ENCODE measurements at places on chromosomes 7 and 10.
A peak's percentile ranks its signal among the peaks of the same experiment; 100 is the strongest.

- no peak for DNase-seq
- H3K36me3 ChIP-seq: peaks cover 5% of the 10 kb centered on the region
- no peak overlapping the region for H3K27ac ChIP-seq
Measured at GRCh38 chr7:38257350-38257677, 16.1 kb downstream of the TARP start.

- peaks cover 4% of the 10 kb centered on the region for H3K27me3 ChIP-seq
- no peaks in the 10 kb centered on the region for H3K4me1 ChIP-seq
- DNase-seq: no peak
- no peaks in the 10 kb centered on the region for H3K36me3 ChIP-seq
Measured at GRCh38 chr10:13915710-13916109, 328.9 kb downstream of the PRPF18 start.

- no peak overlapping the region for H3K27ac ChIP-seq
- no peak overlapping the region for H3K4me3 ChIP-seq
- no peaks in the 10 kb centered on the region for H3K4me1 ChIP-seq
- no peaks in the 10 kb centered on the region for H3K36me3 ChIP-seq
- DNase-seq: no peak
- H3K27me3 ChIP-seq: no peaks in the 10 kb centered on the region
Measured at GRCh38 chr7:14228341-14228740, 238.9 kb upstream of the ETV1 start.

GRCh38 chr10:130655313-130656186, 519.4 kb downstream of the GLRX3 start:
- no peak for DNase-seq
- H3K27ac ChIP-seq: no peak overlapping the region
- no peaks in the 10 kb centered on the region for H3K36me3 ChIP-seq
- no peak overlapping the region for H3K4me3 ChIP-seq
- no peaks in the 10 kb centered on the region for H3K4me1 ChIP-seq

DNA sequence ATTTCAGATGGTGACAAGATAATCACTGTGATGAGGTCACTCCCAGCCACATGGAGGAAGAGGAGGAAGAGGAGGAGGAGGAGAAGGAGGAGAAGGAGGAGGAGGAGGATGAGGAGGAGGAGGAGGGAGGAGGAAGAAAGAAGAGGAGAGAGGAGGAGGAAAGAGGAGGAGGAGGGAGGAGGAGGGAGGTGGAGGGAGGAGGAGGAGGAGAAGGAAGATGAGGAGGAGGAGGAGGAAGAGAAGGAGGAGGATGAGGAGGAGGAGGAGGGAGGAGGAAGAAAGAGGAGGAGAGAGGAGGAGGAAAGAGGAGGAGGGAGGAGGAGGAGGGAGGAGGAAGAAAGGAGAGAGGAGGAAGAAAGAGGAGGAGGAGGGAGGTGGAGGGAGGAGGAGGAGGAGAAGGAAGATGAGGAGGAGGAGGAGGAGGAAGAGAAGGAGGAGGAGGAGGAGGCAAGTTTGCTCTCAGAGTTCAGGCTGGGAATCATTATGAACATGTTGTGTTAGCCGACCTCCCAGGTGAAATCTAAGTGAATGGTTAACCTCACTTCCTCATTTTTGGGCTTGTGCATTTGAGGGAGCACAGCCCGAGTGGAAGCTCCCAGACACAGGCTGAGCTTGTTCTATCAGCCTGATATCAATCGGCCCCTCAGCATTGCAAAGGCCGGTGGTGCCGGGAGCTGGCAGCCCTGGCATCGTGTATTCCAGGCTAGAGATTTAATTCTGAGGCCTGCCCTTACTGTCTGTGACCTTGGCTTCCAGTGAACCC, 236.2 kb upstream of the PITRM1 start:
- H3K36me3 ChIP-seq: no peaks in the 10 kb centered on the region
- H3K27me3 ChIP-seq: peaks cover 12% of the 10 kb centered on the region
- no peak overlapping the region for H3K27ac ChIP-seq
- DNase-seq: no peak

- H3K4me1 ChIP-seq: peaks cover 3% of the 10 kb centered on the region
- DNase-seq: no peak
- no peaks in the 10 kb centered on the region for H3K27me3 ChIP-seq
- no peak overlapping the region for H3K4me3 ChIP-seq
Measured at GRCh38 chr7:159088016-159088865, 56.4 kb downstream of the VIPR2 start.

- H3K27ac ChIP-seq: no peak overlapping the region
- DNase-seq: no peak
- no peak overlapping the region for H3K4me3 ChIP-seq
- H3K4me1 ChIP-seq: no peaks in the 10 kb centered on the region
- H3K27me3 ChIP-seq: peaks cover 17% of the 10 kb centered on the region
Measured at GRCh38 chr7:36100226-36100625, 52.8 kb upstream of the EEPD1 start.

DNA sequence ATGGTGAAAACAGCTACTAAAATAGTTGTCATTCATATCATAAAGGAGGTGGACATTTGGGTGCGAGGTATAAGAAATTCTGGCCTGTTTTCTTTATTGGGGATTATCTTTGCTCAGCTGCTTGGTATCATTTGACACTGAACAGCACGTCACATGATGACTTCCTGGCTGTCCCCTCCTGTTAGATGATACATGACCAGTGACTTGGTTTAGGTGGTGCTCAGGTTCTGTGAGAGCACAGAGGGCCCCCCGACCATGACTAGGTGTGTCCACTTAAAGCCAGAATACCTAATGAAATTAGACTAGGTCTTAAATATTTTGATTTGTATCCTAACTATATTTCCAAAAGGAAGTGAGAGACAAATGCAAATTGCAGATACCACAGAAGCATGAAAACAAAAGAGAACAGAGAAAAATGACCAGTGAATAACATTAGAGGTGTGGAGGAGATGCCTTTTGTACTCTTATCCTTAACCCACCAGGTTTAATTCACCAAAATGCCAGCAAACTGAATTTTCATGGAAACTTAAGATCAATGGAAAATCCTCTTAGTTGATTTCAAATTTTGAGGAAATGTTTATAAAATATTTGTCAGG, 50.6 kb upstream of the GJD4 start:
- no peaks in the 10 kb centered on the region for H3K4me1 ChIP-seq
- peaks cover 6% of the 10 kb centered on the region for H3K36me3 ChIP-seq
- no peak for DNase-seq

DNA sequence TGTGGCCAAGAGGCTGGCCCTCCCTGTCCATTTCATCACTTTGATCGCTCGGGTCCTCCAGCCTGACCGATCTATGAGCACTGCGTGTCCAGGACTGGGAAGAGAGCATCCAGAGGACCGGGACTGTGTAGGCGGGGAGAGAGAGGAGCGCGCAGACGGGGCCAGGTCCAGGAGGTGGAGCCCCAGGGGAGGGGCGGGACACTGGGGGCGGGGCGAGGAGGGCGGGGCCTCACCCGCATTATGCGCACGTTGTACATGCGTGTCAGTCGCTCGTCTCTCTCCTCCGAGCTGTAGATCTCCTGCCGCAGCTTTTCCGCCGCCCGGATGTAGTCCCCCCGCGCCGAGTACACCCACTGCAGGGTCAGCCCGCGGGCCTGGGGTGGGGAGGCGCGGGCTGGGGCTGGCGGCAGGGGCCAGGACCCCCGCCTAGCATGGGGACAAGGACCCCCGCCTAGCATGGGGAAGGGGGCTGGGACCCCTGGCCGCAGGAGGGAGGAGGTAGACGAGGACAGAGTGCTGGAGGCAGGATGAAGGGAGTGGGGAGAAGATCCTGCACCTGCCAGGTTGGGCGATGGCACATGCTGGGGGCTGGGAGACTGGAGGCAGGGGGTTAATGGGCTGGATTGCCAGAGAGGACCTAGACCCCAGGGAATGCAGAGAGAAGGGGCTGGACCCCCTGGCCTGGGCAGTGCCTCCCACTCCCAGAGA, 14.3 kb downstream of the MOSPD3 start:
- peak overlapping the region; percentile 84 for H3K27ac ChIP-seq
- peak overlapping the region; percentile 82 for H3K4me3 ChIP-seq
- no peaks in the 10 kb centered on the region for H3K27me3 ChIP-seq
- peaks cover 25% of the 10 kb centered on the region for H3K36me3 ChIP-seq
- H3K4me1 ChIP-seq: peaks cover 36% of the 10 kb centered on the region
- peak; percentile 78 for DNase-seq

DNA sequence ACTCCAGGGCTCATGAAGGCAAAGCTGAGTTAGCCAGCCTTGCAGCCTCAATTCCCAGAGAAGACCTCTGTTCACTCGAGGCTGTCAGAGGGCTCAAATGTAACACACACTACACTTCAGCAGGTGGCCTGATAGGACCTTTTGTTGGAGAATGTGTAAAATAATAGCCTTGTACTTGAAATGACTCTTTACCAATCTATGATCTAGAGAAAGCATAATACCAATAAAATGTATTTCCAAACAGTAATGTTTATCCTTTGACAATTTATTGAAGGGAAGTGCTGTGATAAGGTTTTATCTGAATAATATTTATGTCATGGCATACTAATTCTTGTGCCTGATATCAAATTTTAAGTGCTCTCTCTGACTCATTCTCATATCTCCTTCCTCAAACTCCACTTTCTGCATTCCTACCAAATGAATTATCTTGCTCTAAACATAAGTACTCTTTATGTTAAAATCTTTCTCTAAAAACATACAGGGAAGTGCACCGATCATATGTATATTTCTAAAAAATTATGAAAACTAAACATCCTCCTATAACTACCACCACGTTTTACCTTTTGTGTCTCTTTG, 20.9 kb downstream of the CYP3A7 start:
- DNase-seq: no peak
- no peaks in the 10 kb centered on the region for H3K4me1 ChIP-seq
- no peaks in the 10 kb centered on the region for H3K27me3 ChIP-seq
- H3K27ac ChIP-seq: no peak overlapping the region

- DNase-seq: no peak
- H3K27me3 ChIP-seq: no peaks in the 10 kb centered on the region
- peaks cover 2% of the 10 kb centered on the region for H3K4me1 ChIP-seq
- H3K4me3 ChIP-seq: no peak overlapping the region
- H3K36me3 ChIP-seq: no peaks in the 10 kb centered on the region
Measured at GRCh38 chr10:72756674-72757385, 64.9 kb downstream of the MCU start.

DNA sequence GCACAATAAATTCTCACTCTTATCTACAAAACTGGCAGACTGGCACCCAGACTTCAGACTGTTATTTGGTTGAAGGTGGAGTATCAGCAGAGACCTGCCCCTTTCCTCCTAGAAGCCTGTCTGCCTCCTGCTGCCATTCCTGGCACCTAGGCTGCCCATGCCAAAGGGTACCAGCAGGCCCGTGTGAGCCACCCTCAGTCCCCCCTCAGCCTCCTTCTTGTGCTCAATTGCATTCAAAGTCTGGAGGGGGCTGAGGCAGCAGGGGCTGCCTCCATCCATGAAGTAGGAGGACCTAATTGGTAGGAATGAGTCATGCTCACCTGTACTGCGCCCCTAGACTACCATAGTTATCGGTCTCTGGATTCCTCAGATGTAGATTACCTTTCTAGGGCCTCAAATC, 440.9 kb upstream of the GRM3 start:
- H3K27me3 ChIP-seq: no peaks in the 10 kb centered on the region
- H3K4me1 ChIP-seq: no peaks in the 10 kb centered on the region
- no peak overlapping the region for H3K4me3 ChIP-seq
- H3K27ac ChIP-seq: no peak overlapping the region

GRCh38 chr10:14023673-14024328, 306.9 kb downstream of the FRMD4A start:
- no peaks in the 10 kb centered on the region for H3K36me3 ChIP-seq
- H3K27ac ChIP-seq: no peak overlapping the region
- H3K27me3 ChIP-seq: peaks cover 31% of the 10 kb centered on the region
- no peaks in the 10 kb centered on the region for H3K4me1 ChIP-seq

DNA sequence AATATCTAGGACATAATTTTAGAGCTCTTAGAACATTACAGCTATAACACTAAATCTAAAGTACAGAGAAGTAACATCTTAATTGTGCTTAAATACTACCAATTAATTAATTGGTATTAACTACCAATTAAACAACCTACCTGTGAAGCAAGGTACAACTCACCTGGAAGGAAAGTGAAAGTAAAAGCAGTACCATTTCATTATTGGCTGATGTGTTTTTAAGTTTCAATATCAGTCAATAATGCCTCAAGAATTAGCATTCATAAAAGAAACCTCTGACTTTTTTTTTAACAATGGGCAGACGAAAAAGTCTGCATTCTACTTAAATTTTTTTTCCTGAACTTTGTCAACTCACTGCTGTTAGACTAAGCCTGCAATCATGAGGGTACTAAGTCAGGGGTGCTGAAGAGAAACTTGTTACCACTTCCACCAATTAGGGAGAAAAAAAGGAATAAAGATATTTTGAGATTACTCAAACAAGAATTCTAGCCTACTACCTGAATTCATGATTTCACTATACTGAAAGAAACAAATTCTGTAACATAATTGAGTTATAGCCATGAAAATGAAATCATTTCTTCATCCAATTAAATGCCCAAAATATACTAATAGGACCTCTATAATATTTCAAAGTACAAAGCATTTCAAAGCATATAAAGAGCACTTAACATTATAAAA, 19.9 kb downstream of the UPF2 start:
- peak overlapping the region; percentile 69 for H3K27ac ChIP-seq
- DNase-seq: no peak
- H3K27me3 ChIP-seq: no peaks in the 10 kb centered on the region
- H3K4me3 ChIP-seq: peak overlapping the region; percentile 43

- no peak overlapping the region for H3K4me3 ChIP-seq
Measured at GRCh38 chr10:16063350-16063749, 203.0 kb upstream of the MINDY3 start.

GRCh38 chr7:44327981-44328380, 2.6 kb upstream of the CAMK2B start:
- H3K27ac ChIP-seq: no peak overlapping the region
- DNase-seq: no peak
- peaks cover 2% of the 10 kb centered on the region for H3K36me3 ChIP-seq
- peaks cover 3% of the 10 kb centered on the region for H3K4me1 ChIP-seq

GRCh38 chr10:128080641-128081040, 45.6 kb downstream of the MKI67 start:
- no peak overlapping the region for H3K4me3 ChIP-seq
- no peak overlapping the region for H3K27ac ChIP-seq
- H3K27me3 ChIP-seq: no peaks in the 10 kb centered on the region
- peaks cover 22% of the 10 kb centered on the region for H3K36me3 ChIP-seq

DNA sequence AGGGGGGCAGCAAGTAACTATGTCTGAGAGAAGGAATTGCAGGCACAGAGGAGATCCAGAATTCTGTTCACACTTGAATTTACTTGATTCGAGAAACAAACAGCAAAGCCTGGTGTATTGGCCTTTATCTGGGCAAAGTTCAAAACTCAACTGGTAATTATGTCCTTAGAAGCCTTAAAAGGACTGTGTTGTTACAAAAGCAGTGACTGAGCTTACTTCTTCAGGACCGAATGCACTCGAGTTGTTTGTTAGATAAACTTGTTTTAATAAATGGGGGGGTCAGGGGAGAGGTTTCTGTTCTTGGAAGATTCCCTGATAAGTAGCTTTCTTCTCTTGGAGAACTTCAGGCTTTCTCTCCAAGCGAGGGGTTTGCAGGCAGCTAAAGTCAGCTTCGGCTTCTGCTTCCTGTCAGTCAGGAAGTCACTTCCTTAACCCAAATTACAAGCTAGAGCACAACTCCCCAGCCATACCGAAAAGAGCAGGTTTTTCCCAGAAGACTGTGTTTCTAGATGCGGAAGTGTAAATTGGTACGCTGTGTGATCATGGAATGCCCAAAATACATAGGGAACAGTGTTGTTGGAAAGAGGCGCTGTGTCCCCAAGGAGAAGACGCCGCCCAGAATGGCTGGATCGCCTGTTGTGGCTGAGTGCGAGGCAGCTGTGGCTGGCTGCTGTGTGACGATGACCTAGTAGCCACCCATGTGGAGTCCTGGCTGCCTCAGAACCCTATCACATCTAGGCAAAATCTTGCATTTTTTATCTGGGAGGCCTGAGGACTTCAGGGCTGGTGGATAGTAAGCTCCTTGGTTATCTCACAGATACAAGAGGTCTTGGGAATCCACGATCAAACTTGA, 110.4 kb downstream of the TCF7L2 start:
- DNase-seq: no peak
- H3K27me3 ChIP-seq: peaks cover 2% of the 10 kb centered on the region
- H3K4me3 ChIP-seq: no peak overlapping the region
- no peaks in the 10 kb centered on the region for H3K36me3 ChIP-seq
- no peak overlapping the region for H3K27ac ChIP-seq
- H3K4me1 ChIP-seq: no peaks in the 10 kb centered on the region
